ENCODE measurements at places on chromosomes 2 and 18.

DNA sequence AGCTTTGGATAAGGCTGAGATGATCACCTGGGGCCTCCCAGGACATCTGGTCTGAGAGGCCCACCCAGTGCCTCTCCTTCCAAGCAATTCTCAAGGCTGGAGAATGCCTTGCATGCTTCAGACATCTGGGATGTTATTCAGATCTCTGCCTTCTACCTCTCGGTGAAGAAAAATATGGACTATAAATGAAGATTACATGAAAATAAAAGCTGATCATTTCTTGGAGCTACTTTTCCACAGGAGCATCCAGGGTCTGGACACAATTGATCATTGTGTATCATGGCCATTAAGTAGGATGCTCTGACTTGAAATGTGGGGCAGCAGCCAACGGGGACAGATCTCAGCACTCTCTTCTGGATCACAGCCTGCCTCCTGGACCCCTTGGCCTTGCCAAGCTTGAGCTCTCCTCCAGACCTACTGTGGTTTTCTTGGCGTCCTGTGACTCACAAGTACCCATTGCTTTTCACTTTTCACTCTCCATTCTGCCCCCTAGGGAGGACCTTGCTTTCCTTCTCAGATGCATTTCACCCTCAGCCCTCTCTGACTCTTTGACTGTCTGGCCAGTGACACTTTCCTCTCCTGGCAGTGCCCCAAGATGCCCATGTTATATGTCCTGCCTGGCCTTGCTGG, 203.1 kb downstream of the INSIG2 start:
- no peak for DNase-seq

- no peak for DNase-seq
These were observed 422.7 kb upstream of the CDH20 start for GRCh38 chr18:60910534-60910933.

- peak; percentile 92 for DNase-seq
These were observed at the start of gene TPRKB for GRCh38 chr2:73736855-73737779. TPRKB (minus strand) TSS chr2:73737345; CDS start chr2:73734569, 2,776 bp downstream.

- no peak for DNase-seq
These were observed 276.4 kb upstream of the HS6ST1 start for GRCh38 chr2:128594953-128595677.

DNA sequence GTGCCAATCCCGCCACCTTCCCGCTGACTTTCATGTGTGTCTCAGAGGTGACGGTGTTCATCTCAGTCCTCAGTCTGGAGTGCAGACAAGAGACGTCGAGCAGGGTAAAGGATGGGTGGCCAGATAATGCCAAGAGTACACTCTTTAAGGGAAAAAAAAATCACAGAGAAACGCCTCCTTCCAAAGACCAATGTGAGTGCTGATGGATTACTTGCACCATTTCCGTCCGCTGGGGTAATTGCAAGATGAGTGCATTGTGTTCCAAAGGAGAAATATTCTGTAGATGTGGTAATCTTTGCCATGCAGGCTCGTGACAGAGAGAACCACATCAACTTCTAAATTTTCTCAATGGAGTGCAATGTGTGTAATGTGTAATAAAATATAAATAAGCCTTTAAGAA, 81.0 kb downstream of the KLHL29 start:
- DNase-seq: no peak

- no peak for DNase-seq
These were observed 52.8 kb downstream of the SLC4A10 start for GRCh38 chr2:161676902-161677496.

DNA sequence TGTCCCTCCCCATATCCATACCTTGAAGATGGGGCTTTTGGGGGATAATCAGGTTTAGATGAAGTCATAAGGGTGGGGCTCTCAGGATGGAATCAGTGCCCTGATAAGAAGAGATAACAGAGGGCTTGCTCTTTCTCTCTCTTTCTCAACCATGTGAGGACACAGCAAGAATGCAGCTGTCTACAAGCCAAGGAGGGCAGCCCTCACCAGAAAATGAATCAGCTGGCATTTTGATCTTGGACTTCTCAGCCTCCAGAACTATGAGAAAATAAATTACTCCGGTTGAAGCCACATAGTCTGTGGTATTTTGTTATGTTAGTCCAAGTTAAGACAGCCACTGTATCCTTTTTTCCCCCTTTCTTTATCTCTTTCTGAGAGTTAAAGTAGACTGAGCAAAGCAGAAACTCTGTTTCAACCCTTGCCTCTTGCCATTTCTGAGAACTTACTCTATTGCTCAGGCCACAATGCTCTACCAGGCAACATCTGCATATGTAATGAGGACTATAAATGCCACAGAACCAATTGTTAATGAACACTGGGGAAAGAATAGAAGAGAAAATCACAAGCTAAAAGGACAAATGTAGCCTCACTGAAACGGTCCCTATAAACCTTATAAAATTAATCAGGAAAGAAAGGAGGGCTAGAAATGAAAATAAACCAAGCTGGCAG, 56.9 kb downstream of the SRBD1 start:
- no peak for DNase-seq

GRCh38 chr18:35491700-35492077, 6.1 kb downstream of the INO80C start:
- peak; percentile 35 for DNase-seq

- peak; percentile 89 for DNase-seq
These were observed 116.0 kb downstream of the TNS1 start for GRCh38 chr2:217886720-217887309.

GRCh38 chr2:28545590-28546200, 49.8 kb downstream of the PLB1 start:
- no peak for DNase-seq

GRCh38 chr2:157488877-157489276, 45.0 kb upstream of the CYTIP start:
- no peak for DNase-seq

GRCh38 chr2:46832543-46832942, 83.1 kb downstream of the MCFD2 start:
- no peak for DNase-seq

- DNase-seq: no peak
These were observed 537.5 kb upstream of the FSIP2 start for GRCh38 chr2:185201063-185201462.

DNA sequence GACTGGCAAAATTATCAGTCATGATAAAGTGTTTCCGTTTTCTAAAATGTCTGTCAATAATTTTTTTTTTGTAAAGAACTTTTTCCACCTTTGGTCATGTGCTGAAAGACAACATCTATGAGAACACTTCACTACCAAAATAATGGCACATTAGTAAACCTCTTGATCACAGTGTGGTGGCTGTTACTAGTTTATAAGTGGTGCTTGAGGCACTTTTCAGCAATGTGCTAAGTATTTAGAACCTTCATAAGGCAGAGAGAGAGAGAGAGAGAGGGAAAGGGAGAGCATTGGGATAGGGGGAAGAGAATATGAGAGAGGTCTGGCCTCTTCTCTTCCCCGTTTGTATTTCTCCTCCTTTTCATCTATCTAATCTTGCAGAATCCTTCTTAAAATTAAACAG, 1.1 kb upstream of the NYAP2 start:
- no peak for DNase-seq

GRCh38 chr2:112779598-112779997, 4.7 kb downstream of the IL1A start:
- no peak for DNase-seq

- no peak for DNase-seq
These were observed 261.3 kb downstream of the CLIP4 start for GRCh38 chr2:29376541-29376940.

- no peak for DNase-seq
These were observed 274.0 kb downstream of the NDUFA10 start for GRCh38 chr2:239750929-239751678.

- peak; percentile 45 for DNase-seq
These were observed 7.2 kb downstream of the POMC start for GRCh38 chr2:25161055-25161781.

- DNase-seq: no peak
These were observed 3.7 kb downstream of the NMUR1 start for GRCh38 chr2:231526341-231527090.

GRCh38 chr2:139374296-139374850, 594.2 kb upstream of the NXPH2 start:
- no peak for DNase-seq

DNA sequence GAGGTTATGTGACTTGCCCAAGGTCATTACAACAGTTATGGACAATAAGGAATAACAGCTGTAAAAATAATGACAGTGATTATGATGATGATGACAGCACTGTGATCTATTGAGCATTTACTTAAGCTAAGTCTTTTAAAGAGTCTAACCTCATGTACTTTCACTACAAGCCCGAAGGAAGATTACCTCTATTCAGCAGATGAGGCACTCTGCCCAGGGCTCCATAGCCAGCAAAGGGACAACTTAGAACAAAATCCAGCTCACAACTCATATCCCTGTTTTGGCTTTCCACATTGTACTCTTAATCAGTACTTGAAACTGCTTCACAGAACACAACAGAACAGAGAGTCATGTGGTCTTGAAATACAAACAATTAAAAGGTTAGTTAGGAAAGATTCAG, 290.2 kb downstream of the ZNF385B start:
- DNase-seq: no peak
